ENCODE measurements at places on chromosomes 11 and 22.
A peak's percentile ranks its signal among the peaks of the same experiment; 100 is the strongest.

GRCh38 chr22:50222508-50222907 is 21.7 kb downstream of the SELENOO start:
- H3K4me1 ChIP-seq, result no peaks in the 10 kb centered on the region
- no peak overlapping the region for H3K27ac ChIP-seq
- H3K36me3 ChIP-seq, result peaks cover 6% of the 10 kb centered on the region

GRCh38 chr11:99391245-99391644 is 370.5 kb downstream of the CNTN5 start:
- no peaks in the 10 kb centered on the region for H3K36me3 ChIP-seq
- H3K4me1 ChIP-seq, result no peaks in the 10 kb centered on the region
- no peak for DNase-seq
- H3K27me3 ChIP-seq, result no peaks in the 10 kb centered on the region
- H3K27ac ChIP-seq, result no peak overlapping the region
- no peak overlapping the region for H3K4me3 ChIP-seq

DNA sequence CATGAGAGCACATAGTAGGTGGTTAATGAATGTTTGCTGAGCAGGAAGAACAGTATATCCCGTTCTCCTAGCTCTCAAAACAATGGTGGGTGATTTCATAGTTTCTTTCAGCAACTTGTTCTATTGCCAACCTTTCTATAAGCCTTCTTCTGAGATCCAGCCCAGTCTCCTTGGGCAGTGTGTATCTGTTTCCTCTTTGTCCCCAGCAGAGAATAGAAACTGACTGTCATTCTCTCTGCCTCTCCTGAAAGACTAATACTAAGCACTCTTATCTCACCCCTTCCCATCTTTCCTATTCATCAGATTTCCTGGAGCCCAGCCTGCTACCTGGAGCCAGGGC is 272.9 kb downstream of the ST3GAL4 start:
- no peak overlapping the region for H3K27ac ChIP-seq
- no peak overlapping the region for H3K4me3 ChIP-seq
- H3K36me3 ChIP-seq, result no peaks in the 10 kb centered on the region
- peaks cover 1% of the 10 kb centered on the region for H3K4me1 ChIP-seq
- no peaks in the 10 kb centered on the region for H3K27me3 ChIP-seq

- no peak for DNase-seq
- no peak overlapping the region for H3K4me3 ChIP-seq
- H3K27ac ChIP-seq, result no peak overlapping the region
- H3K27me3 ChIP-seq, result peaks cover 4% of the 10 kb centered on the region
- peaks cover 2% of the 10 kb centered on the region for H3K36me3 ChIP-seq
- no peaks in the 10 kb centered on the region for H3K4me1 ChIP-seq
Observed at GRCh38 chr11:93131709-93132108, 66.1 kb downstream of the SLC36A4 start.

GRCh38 chr11:66360406-66361073 is 11.0 kb downstream of the SLC29A2 start:
- H3K4me3 ChIP-seq, result no peak overlapping the region
- H3K27ac ChIP-seq, result no peak overlapping the region
- DNase-seq, result no peak
- H3K36me3 ChIP-seq, result no peaks in the 10 kb centered on the region

GRCh38 chr11:60718524-60719316 is 5.8 kb upstream of the MS4A18 start:
- H3K4me3 ChIP-seq, result no peak overlapping the region
- peaks cover 7% of the 10 kb centered on the region for H3K27me3 ChIP-seq
- H3K36me3 ChIP-seq, result no peaks in the 10 kb centered on the region
- no peak overlapping the region for H3K27ac ChIP-seq

- H3K27ac ChIP-seq, result no peak overlapping the region
- H3K36me3 ChIP-seq, result no peaks in the 10 kb centered on the region
- peaks cover 10% of the 10 kb centered on the region for H3K4me1 ChIP-seq
- no peak for DNase-seq
- H3K4me3 ChIP-seq, result no peak overlapping the region
Observed at GRCh38 chr11:10606536-10607208, 38.2 kb upstream of the LYVE1 start.

DNA sequence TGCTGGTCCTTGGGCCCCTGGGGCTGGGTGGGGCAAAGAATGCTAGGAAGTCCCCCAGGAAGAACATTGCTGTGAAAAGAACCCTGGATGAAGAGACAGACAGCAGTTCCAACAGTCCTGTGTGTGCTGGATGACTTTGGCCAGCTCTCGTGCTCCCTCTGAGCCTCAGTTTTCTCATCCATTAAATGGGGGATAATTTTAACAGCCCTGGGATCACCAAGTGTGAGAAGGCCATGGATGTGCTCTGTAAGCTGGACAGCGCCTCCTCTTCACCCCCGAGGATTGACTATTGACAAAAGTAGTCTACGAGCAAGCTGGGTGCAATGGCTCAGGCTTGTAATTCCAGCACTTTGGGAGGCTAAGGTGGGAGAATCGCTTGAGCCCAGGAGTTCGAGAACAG is 2.5 kb downstream of the LARGE2 start:
- H3K27ac ChIP-seq, result no peak overlapping the region
- peaks cover 12% of the 10 kb centered on the region for H3K4me1 ChIP-seq
- peaks cover 19% of the 10 kb centered on the region for H3K27me3 ChIP-seq
- no peak overlapping the region for H3K4me3 ChIP-seq
- H3K36me3 ChIP-seq, result no peaks in the 10 kb centered on the region

- no peak overlapping the region for H3K4me3 ChIP-seq
- peaks cover 5% of the 10 kb centered on the region for H3K4me1 ChIP-seq
- no peak for DNase-seq
- no peak overlapping the region for H3K27ac ChIP-seq
- no peaks in the 10 kb centered on the region for H3K36me3 ChIP-seq
Observed at GRCh38 chr11:124859171-124859570, 6.1 kb upstream of the ROBO3 start.

DNA sequence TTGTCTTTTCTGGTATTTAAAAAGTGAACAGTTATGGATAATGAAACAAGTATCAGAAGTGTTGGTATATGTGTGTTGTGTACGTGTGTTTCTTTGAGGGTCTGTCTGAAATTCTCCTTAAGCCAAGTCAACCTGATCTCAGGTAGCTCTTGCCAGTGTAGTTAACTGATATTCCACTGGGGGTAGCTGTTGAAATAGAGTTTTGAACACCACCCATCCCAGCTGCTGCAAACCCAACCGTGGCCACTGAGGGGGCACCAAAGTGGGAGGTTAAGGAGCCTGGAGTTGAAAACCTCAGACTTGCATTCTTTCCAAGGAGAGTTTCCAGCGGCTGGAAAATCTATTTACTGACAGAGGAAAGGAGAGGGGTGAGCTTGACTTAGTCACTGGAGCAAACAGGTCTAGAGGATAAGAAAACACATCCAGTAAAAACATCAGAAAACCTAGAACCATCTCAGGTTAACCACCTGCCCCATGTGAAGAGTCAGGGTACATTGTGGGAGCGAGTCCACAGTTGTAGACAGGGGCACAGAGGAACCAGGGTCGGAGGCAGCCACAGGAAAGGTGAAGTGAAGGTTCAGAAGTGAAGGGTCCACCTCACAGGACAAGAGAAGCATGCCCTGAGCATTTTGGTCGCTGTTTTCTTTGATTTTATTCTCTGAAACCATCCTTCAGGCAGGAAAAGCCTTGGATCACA is 8.8 kb upstream of the CUL5 start:
- peaks cover 19% of the 10 kb centered on the region for H3K27me3 ChIP-seq
- no peak overlapping the region for H3K27ac ChIP-seq
- no peaks in the 10 kb centered on the region for H3K36me3 ChIP-seq
- no peaks in the 10 kb centered on the region for H3K4me1 ChIP-seq

DNA sequence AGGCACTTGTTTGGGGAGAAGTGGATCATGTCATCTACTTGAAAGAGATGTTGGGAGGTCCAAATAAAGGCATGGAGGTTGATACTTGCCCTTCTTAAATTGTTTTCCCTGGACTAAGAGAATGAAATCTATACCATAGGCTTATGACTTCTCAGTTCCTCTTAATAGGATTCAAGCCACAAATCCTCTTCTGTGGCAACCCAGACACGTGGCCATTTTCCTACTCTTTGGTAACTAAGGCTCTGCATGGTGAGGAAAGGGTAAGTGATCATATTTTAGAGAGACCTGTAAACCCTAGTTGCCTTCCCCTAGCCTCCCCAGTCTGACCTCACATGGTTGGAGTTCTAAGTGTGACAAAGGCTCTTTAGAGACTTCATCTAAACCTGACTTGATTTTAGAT is 72.9 kb upstream of the CD44 start:
- H3K36me3 ChIP-seq, result peaks cover 29% of the 10 kb centered on the region
- H3K4me1 ChIP-seq, result peaks cover 24% of the 10 kb centered on the region
- H3K27ac ChIP-seq, result peak overlapping the region; percentile 26
- no peak for DNase-seq
- H3K4me3 ChIP-seq, result no peak overlapping the region

All from activated naive CD8-positive, alpha-beta T cell treated with anti-CD3 and anti-CD28 coated beads, Interleukin-2, amount 10 ng/mL, durations not matched to agents 7 days and 5 days (primary cell).